Stimulated activated CD4-positive, alpha-beta T cell treated with anti-CD3 and anti-CD28 coated beads, Interleukin-1b, Interleukin-23, amount 100 ng/mL, for 1 hour (primary cell): ENCODE measurements at places on chromosomes 6 and 20.

- no peak for DNase-seq
Measured at GRCh38 chr6:170163405-170164170, 127.3 kb downstream of the DLL1 start.

- no peak for DNase-seq
Measured at GRCh38 chr6:132669690-132670291, 10.8 kb upstream of the TAAR1 start.

DNA sequence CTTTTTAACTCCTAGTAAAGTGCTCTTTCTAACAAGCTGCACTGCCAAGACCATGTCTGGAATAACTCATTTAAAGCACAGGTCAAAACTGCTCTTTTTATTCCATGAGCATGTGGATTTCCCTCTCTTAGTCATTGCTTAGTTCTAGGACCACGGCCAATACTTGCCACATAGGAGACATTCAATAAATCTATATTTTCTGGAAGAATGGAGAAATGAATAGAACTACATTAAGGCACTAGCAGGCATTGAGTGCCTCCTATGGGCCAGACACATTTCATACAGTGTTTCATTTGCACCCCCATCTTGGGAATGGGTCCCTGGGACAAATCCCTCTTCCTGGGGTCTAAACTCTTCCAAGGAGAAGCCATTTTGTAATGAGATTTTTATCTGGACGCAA, 552.8 kb upstream of the CITED2 start:
- DNase-seq: no peak

- DNase-seq: no peak
Measured at GRCh38 chr20:62325172-62325905, 22.5 kb downstream of the ADRM1 start.

DNA sequence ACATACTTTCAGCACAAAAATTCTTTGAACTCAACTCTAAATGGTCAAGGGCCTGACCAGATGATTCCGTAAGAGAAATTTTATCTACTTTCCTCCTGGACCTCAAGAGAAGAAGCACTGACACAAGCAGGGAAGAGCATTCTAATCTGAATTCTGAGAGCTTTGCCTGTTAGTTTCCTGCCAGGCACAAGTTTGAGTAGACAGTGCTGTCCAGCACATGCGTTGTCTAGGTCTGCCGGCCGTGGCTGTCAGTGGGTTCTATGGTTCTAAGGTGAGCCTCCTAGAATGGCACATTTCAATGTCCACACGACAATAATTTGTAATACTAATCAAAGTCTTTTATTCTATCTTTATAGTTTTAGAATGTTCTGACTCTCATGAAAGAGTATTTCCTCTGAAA, 91.9 kb downstream of the RFPL4B start:
- no peak for DNase-seq

- no peak for DNase-seq
Measured at GRCh38 chr6:37177935-37178517, 8.1 kb downstream of the PIM1 start.

GRCh38 chr20:58889334-58889760, 36.8 kb downstream of the GNAS start:
- no peak for DNase-seq

- no peak for DNase-seq
Measured at GRCh38 chr6:17032988-17033634, 68.7 kb upstream of the STMND1 start.

DNA sequence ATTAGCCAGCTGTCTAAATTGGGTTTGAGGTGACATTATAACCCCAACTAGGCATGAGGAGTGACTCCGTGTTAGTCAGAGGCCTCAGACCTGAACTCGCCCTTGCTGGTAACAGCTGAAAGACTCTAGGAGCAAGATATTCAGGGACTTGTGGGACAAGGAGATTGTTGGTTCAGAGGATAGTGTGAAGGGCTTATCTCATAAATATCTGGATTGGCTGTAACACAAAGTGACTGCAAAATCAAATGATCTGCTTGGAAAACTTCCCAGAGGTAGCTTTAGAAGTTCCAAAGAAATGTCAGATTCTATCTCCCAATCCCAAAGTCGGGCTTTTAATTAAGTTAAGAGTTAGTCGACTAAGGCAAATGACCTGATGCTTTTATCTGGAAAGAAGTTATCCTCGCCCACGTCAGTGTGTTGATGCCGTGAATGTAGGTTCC, 72.4 kb downstream of the TULP4 start:
- DNase-seq: no peak

DNA sequence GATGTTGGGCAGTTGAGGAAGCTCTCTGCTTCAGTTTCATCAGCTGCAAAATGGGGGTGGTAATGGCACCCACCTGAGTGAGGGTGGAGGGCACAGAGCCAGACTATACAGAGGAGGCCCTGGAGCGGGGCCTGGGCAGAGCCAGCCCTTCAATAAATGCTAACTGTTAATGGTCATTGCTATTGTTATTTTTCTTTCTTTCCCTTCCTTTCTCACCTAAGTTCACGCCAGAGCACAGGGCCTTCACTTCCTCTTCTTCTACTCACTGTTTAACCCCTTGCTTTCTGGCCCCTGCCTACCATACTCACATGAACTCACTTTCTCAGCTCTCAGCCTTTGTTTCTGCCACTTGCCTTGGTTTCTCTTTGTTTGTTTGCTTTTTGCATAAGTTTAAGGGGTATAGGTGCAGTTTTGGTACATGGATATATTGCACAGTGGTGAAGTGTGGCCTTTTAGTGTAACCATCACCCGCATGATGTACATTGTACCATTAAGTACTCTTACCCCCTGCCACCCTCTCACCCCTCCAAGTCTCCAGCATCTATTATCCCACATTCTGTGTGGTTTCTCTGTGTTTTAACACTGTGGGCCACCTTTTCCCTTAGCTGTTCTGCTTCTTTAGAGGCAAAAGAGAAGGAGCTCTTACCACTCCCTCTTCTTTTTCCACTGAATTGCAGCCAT, 7.5 kb upstream of the RREB1 start:
- DNase-seq: no peak

DNA sequence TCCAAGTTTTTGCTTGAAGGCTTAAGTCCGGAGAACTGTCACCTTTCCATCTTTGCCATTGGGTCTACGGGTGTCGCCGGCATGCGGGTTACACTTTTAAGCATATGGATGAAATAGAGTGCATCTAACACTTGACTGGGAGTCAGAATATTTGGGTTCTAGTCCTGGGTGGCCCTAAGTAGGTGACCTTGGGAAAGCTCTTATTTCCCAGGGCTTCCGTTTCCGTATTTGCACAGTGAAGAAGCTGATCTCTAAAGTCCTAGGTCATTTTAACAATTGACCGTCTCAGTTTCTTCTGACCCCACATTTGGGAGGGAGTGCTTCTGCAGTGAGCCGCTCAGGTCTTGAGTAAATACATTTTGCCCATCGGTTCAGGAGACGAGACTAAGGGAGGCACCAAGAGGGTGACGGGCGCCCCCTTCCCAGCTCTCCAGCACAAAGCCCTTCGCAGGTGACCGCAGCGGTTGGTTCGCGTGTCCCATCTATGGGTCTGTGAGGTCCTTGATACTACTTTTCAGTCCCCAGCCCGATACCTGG, 651 bp upstream of the BLTP3A start:
- DNase-seq: no peak

DNA sequence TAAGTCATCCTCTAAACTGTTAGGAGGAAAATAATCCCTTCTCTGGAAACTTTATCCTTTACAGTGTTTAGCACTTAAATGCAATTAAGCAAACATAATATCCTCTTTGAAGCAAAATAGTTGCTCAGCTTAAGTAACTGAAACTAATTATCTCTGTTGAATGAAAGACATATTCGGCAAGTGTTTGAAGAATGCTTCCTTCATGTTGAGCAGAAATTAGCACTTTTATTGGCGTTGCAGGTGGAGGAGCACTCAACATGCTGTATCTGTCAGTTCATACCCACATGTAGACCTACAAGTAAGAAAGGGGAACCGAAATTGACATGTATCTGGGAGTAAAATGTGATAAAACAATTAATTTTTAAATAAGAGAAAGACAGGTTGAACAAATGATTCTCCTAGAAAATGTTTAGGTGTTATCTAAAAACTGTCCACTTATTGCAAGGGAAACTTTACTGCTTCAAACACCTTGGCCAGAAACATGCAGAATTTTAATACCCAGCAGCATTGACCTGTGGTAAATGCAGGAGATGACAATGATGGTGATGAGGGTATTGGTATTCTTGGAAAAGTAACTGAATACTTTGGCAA, 987.0 kb upstream of the MAP3K7 start:
- no peak for DNase-seq

DNA sequence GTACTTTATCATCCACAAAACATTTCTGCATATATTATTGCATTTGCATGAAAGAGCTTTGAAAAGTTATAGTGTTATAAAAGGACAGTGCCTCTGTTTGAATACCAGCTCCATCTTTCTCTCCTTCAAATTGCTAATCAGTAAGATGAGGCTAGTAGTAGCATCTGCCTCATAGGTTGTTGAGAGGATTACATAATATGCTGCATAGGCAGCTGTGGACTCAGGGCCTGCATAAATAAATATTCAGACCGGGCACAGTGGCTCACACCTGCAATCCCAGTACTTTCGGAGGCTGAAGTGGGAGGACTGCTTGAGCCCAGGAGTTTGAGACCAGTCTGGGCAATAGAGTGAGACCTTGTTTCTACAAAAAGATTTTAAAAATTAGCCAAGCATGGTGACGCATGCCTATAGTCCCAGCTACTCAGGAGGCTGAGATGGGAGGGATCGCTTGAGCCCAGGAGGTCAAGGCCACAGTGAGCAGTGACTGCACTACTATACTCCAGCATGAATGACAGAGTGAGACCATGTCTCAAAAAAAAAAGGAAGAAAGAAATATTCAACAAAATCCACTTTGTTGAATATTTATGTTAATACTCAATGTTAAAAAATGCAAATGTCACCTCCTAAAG, 18.3 kb upstream of the SEC63 start:
- DNase-seq: no peak

DNA sequence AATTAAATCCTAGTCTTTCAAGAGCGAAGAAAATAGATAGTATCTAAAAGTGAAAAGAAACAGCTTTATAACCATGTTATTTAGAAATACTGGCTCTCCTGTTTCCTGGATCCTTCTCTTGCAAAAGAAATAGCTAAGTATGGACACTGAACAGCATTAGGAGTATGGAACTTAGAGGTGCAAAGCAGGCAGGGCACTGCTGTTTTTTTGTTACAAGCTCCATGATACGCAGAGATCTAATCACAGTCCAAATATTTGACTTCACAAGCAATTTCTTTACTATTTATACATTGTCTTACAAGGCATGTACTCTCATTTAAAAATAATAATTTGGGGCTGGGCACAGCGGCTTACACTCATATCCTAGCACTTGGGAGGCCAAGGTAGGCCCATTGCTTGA, 7.6 kb downstream of the TRPC4AP start:
- no peak for DNase-seq

DNA sequence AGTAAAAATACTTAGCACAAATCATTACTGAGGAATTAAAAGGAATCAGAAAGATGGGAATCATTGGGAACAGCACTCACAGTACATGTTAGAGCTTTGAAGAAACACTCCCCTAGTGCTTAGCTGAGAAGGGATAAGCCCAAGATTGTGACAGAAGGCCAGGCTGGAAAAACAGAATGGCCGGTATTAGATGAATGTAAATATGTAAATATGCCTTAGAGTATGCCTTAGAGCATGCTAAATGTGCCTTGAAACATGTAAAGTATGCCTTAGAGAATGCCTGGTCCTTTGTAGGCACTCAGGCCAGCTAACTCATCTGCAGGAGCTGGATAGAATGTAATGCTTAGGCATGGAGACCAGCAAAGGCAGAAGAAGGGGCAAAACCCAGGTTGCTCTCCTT, 10.6 kb upstream of the TENT5A start:
- no peak for DNase-seq

GRCh38 chr6:146265056-146265455, 236.2 kb downstream of the GRM1 start:
- no peak for DNase-seq

GRCh38 chr6:147126618-147127022, 77.6 kb upstream of the STXBP5 start:
- DNase-seq: no peak
